Activated CD4-positive, alpha-beta memory T cell treated with anti-CD3 and anti-CD28 coated beads for 36 hours (primary cell): ENCODE measurements at places on chromosomes 6 and 20.

- peak; percentile 32 for DNase-seq
These were observed 9.3 kb upstream of the NQO2 start for GRCh38 chr6:2990248-2990931.

- no peak for DNase-seq
These were observed 60.4 kb upstream of the FOXQ1 start for GRCh38 chr6:1251198-1252155.

GRCh38 chr6:68197356-68197755, 437.7 kb upstream of the ADGRB3 start:
- no peak for DNase-seq

DNA sequence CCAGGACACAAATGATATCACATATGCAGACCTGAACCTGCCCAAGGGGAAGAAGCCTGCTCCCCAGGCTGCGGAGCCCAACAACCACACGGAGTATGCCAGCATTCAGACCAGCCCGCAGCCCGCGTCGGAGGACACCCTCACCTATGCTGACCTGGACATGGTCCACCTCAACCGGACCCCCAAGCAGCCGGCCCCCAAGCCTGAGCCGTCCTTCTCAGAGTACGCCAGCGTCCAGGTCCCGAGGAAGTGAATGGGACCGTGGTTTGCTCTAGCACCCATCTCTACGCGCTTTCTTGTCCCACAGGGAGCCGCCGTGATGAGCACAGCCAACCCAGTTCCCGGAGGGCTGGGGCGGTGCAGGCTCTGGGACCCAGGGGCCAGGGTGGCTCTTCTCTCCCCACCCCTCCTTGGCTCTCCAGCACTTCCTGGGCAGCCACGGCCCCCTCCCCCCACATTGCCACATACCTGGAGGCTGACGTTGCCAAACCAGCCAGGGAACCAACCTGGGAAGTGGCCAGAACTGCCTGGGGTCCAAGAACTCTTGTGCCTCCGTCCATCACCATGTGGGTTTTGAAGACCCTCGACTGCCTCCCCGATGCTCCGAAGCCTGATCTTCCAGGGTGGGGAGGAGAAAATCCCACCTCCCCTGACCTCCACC, 42.2 kb downstream of the SIRPA start:
- DNase-seq, result no peak

- peak; percentile 66 for DNase-seq
These were observed 16.6 kb upstream of the CCND3 start for GRCh38 chr6:41958022-41958856.

DNA sequence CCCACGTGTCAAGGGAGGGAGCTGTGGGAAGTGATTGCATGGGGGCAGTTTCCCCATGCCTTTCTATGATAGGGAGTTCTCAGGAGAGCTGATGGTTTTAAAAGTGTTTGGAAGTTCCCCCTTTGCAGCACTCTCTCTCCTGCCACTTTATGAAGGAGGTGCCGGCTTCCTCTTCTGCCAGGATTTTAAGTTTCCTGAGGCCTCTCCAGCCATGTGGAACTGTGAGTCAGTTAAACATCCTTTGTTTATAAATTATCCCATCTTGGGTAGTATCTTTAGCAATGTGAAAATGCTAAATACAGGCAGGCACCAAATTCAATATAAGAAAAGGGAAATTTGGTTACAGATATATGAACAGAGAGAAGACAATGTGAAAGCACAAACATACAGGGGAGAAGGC, 96.4 kb upstream of the EPHA7 start:
- no peak for DNase-seq

DNA sequence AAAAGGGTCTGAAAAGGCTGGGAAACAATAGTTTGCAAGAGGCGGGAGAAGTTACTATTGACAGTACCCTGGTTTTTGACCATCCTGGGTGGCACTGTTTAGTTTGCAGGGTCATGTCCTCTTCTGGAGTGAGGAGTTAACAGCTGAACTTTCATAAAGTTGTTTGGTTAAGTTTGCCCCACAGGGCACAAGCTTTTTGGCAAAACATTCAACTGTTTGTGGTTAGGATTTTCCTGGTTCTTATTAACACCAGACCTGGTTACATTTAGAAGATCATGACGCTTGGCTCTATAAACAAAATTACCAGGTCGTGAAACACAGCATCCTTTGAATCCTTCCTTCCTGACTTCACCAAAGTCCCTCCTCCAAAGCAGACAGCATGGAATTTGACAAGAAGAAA, 106.1 kb downstream of the RIN2 start:
- no peak for DNase-seq

GRCh38 chr6:36718560-36718959, 20.9 kb downstream of the RAB44 start:
- no peak for DNase-seq

DNA sequence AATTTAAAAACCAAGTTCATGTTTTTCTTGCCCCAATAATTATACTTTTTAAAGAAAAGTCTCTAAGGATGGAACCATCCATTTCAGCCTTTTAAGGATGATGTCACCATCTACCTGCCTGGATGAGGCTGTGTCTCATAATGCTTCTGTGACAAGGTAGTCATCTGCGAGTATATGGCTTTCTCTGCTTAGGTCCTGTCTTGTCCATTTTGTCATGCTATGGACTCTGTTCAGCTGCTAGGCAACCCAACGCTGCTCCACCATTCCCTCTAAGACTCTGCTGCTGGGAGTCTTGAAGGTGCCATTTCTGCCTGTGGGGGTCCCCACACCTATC, 459.8 kb upstream of the RUNX2 start:
- no peak for DNase-seq

- DNase-seq, result no peak
These were observed 192.6 kb upstream of the RAB32 start for GRCh38 chr6:146351018-146351417.

- DNase-seq, result no peak
These were observed 52.3 kb downstream of the RNGTT start for GRCh38 chr6:88910922-88911778.

GRCh38 chr6:129381885-129382284, 328.1 kb downstream of the ARHGAP18 start:
- no peak for DNase-seq

DNA sequence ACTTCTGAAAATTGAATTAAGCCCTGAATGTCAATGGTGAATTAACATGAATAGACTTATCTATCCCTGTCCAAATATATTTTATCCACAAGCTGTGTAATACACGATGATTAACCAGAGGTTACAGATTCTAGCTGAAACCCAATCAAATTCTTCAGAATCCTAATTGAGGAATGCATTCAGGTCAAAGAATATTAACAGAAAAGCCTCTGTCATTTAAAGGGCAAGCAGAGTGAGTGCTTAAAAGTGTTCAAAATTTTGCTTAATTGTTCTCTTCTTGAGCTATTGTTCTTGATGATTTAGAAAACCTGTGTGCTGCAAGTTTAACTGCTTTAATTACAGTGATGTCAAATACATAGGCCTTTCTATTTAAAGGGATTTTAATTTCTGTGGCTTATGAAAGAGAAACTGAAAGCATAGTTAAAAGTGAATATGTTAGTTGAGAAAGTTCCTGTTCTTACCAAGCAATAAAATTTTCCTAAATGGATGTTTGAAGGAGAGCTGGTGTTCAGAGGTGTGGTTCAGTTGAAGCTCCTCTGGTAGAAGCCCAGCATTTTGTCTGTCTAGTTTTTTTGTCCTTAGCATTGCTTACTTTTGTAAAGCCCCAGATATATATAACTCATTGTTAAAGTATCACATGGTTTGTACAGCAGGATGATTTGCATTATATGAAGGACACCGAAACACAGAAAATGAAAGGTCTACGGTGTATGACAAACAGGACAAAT, 466.3 kb upstream of the PLCB4 start:
- no peak for DNase-seq

GRCh38 chr20:50913690-50914375, 17.4 kb downstream of the ADNP start:
- DNase-seq, result peak; percentile 55

DNA sequence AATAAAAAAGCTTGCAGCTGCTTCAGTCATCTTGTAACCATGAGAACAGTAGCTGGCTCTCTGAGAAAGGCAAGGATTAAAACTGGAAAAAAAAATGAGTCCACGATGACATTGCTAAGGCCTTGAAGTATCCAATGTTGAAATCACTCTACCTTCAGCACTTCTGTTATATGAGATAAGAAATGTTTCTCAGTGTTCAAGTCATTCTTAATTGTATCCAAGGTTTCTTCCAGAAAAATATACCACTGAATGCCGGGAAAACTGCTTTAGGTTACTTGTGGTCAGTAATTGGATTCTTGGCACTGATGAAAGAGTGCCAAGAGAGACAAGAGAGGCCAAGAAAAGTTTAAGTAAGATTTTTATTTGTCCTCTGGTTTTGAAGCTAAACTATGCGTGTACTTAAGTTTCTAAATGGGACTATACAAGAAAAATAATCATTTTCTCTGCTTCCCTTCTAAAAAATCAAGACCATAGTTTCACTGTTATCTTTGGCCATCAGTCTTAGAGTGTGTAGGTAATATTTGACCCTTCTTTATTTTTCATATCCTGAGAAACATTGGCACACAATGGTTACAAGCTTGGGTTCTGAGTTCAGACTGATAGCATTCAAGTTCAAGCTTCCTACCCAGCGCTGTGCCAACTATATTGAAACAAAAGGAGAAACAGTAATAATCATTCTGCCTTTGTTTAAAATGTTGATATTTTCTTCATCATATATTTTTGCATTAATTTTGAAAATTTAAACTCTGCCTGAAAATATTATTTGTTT, 84.6 kb downstream of the TRDN start:
- no peak for DNase-seq
